ENCODE measurements at places on chromosomes 13 and 19.

DNA sequence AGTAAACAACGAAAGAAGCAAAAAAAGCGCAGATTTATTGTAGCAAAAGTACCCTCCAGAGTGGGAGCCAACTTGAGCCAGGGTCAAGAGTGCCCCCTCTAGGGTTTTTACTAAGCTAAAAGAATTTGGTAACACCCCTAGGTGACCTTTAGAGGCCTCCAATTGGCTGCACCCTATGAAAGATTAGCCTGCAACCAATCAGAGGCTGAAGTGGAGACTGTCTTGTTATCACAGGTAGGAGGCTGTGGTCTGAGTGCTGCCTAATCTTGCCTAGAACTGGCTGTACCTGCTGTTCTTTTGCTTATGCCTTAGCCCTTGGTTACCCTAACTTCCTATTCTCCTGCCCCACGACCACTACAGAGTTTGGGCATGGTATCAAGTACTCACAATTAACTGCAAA is 38.3 kb downstream of the ANKRD10 start:
- no peak for DNase-seq

- no peak for DNase-seq
These were observed 63.1 kb downstream of the POSTN start for GRCh38 chr13:37535501-37535900.

GRCh38 chr13:41496420-41497234 is 39.3 kb downstream of the RGCC start:
- DNase-seq, result no peak

DNA sequence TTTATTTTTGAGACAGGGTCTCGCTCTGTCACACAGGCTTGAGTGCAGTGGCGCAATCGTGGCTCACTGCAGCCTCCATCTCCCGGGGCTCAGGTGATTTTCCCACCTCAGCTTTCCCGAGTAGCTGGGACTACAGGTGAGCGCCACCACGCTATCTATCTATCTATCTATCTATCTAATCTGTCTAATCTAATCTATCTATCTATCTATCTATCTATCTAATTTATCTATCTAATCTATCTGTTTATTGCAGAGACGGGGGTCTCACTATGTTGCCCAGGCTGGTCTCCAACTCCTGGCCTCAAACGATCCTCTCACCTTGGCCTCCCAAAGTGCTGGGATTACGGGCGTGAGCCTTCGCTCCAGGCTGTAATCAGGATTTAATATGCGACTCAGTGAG is 587 bp downstream of the ZNF613 start:
- no peak for DNase-seq

DNA sequence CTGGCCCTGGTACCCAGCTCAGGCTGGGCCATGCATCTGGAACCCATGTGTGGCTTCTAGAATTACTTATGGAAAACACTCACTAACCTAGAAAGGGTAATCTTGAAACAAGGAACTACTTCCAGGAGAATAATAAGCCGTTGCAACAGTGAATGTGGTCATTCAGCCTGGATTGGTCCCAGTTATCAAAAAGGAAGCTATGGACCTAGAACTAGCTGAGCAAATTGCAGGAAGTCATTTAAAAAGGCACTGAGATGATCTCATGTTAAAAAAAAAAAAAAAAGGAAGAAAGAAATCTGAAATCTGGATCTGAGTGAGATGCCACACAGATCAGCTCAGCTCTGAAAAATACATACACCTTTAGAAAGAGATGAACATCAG is 59.6 kb downstream of the DCT start:
- DNase-seq, result no peak

- DNase-seq, result no peak
These were observed 31.9 kb upstream of the ZNF83 start for GRCh38 chr19:52670046-52670445.

DNA sequence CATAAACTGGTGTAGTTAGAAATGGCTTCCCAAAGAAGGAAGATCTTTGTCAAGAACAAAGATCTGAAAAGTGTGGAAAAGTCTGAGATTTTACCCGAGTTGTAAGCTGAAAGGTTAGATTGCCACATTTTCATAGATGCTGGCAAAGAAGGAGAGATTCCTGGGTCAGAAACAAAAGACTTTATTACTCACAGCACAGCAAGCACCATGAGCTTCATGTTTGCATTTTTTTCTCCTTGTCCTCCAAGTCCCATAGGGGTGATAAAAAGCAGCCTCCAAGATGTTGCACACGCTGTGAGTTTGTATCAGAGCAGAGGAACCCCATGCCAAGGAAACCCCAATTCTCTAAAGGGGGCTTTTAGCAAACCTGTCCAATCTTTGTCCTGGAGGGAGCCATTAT is 29.3 kb downstream of the MZT1 start:
- DNase-seq, result no peak

DNA sequence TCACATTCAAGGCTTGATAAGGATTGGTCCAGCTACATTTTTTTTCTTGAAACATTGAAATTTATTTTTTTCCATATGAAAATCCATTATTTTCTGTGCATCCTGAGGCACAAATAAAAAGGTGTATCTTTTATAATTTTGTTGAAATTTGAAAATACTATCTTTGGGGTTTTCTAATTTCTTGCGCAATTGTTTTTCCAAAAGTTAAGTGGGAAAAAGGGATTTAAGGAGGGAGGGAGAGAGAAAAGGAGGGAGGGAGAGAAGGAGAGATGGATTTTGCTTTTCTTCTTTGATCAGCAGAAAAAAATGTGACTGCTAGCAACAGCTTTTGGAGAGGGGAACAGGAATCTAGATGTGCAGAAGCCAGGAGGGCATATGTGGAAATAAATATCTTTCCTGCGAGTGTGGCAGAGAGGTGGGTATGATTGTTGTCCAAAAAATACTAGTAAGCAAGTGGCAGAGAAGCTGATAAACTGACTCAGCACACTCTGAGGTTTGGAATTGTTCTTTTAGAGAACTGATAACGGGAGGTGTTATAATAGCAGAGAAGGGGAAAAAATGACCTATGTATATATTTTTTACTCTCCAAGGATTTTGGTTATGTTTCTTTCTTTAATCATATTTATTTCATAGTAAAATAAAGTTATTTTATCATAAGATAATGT is 61.2 kb upstream of the EDNRB start:
- no peak for DNase-seq

GRCh38 chr13:106133025-106133424 is 402.4 kb downstream of the EFNB2 start:
- no peak for DNase-seq

GRCh38 chr19:40193587-40193849 is 2.3 kb downstream of the MAP3K10 start:
- no peak for DNase-seq

DNA sequence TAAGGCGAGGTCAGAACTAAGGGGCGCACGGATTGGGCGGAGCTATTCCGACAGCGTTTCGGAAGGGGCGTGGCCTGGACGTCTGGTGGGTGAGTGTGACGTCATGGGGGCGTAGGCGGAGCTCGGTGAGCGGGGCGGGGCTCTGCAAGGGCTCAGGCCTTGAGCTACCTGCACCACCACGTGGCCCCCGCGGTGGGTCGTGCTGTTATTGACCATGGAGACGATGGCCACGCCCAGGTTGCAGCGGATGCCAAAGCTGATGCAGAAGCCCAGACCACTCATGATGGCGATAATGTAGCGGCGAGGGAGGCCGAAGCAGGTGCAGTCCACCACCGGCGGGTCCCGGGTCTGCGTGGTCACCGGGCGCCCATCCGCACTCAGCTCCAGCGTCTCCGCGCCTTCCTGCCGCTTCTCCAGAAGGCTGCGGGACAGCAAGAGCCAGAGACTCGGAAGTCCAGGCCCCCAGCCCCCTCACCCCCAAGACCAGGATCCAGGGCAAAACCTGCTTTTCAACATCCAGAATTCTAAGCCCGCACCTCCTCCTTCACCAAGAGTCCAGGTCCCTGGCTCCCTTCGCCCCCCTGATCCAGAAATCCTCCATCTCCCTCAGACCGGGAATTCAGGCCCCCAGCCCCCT is 4.8 kb downstream of the SLC17A7 start:
- no peak for DNase-seq

GRCh38 chr19:36113894-36114720 is 568 bp downstream of the POLR2I start:
- no peak for DNase-seq

DNA sequence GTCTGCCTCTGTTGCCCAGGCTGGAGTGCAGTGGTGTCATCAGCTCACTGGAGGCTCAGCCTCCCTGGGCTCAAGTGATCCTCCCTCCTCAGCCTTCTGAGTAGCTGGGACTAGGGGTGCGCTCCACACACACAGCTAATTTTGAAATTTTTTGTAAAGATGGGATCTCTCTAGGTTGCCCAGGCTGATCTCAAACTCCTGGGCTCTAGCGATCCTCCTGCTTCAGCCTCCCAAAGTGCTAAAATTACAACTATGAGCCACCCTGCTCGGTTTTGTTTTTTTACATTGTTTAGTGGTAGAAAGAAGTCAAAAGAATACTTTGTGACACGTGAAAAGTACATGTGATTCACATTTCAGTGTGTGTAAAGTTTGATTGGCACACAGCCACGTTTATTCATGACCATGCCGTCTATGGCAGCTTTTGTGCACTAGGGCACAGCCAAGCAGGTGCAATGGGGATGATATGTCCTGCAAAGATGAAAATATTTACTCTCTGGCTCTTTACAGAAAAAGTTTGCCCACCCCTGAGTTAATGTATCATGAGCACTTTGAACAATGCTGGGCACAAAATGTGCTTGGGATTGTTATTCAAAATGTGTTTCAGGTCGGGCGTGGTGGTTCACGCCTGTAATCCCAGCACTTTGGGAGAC is 16.2 kb upstream of the NFIC start:
- DNase-seq, result no peak

DNA sequence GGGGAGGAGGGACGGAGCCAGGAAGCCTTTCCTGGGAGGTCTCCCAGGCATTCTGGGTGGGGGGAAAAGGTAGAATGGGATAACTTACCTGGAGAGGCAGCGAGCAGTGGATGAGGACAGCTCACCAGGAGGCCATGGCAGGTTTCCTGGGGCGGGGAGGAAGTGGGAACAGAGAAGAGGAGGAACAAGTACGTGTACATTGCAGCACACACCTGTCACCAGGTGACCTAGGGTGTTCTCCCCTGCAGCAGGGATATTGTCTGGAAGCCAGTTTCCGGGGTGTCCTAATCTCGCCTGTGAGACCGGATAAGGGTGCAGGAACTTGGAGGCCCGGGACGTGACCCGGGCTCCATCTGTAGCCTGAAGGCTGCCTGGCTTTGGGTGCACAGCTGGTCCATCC is at the start of gene FUT3:
Gene FUT3, minus strand, starts transcription at position 148 of the 400 bp plus-strand sequence.
- no peak for DNase-seq

DNA sequence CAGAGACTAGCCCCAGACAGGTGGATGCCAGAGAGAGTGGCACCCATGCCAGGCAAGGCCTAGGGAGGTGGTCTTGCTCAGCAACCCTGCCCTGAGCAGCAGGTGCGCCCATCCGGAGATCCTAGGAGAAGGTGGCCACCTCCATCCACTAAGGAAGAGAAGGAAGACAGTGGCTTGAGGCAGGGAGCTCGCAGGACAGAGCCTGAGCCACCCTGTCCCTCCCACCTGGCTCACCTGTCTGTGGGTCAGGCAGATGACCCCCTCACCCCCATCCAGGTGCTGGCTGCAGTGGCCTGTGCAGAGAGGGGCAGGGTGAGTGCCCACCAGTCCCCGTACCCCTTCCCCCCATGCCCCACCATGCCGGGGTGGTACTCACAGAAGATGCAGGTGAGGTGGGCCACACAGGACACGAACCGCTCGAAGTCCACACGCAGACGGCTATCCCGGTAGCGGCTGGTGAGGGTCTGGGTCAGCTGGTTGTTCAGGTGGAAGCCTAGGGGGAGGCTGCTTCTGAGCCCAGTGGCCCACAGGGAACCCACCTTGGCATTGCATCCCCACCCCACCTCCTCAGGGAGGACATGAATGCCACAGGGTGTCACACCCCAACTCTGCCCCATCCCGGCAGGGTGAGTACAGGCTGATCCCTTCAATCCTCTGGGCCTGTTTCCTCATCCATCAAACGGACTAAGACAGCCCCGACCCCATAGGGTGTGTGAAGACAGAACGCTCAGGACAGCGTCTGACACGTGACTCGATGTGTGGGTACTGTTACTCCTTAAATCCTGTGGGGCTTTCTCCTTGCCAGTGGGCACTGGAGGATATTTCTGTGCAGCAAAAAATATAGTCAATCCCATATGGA is 13.3 kb downstream of the CAPN12 start:
- DNase-seq, result no peak

- no peak for DNase-seq
These were observed 251.0 kb downstream of the UQCRFS1 start for GRCh38 chr19:28961772-28962500.

- DNase-seq, result no peak
These were observed 17.5 kb upstream of the USE1 start for GRCh38 chr19:17197666-17198065.

- no peak for DNase-seq
These were observed 528.0 kb downstream of the DACH1 start for GRCh38 chr13:71339005-71339404.

GRCh38 chr19:44757735-44758505 is 9.4 kb downstream of the BCL3 start:
- no peak for DNase-seq

GRCh38 chr13:111117961-111118360 is 2.9 kb downstream of the ARHGEF7 start:
- DNase-seq, result no peak

DNA sequence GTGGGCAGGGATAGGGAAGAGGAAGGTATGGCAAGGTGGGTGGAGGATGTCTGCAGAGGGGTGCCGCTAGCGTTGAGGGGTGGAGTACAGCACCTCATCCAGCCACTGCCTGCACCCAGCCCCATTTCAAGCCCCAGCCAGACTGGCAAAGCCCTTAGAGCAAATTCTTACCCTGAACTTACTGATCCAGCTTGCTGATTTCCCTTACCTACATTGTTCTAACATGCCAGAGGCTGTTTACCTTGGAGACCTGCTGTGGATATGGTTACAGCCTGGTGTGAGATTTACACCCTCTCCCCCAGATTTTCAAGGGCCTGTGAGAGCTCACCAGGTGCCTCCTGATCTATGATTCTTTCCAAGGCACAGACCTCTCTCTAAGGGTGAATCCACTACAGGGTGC is 86.0 kb downstream of the ZNF726 start:
- no peak for DNase-seq

GRCh38 chr13:21557995-21558394 is 46.0 kb downstream of the MICU2 start:
- DNase-seq, result no peak

GRCh38 chr19:49806620-49806959 is 6.5 kb downstream of the FUZ start:
- no peak for DNase-seq

- no peak for DNase-seq
These were observed 23.5 kb downstream of the ACTL9 start for GRCh38 chr19:8675066-8675465.

GRCh38 chr19:10560154-10560553 is 5.7 kb downstream of the KRI1 start:
- no peak for DNase-seq

GRCh38 chr13:75481176-75482069 is 546 bp downstream of the TBC1D4 start:
- DNase-seq, result peak; percentile 4

- DNase-seq, result no peak
These were observed 66.6 kb downstream of the RUBCNL start for GRCh38 chr13:46320406-46320805.

- DNase-seq, result no peak
These were observed 853.0 kb downstream of the SLITRK6 start for GRCh38 chr13:84946192-84946591.

GRCh38 chr19:39307822-39308530 is 11.8 kb downstream of the IFNL1 start:
- DNase-seq, result no peak

All from stimulated activated CD4-positive, alpha-beta T cell treated with anti-CD3 and anti-CD28 coated beads, Interleukin-1b, Interleukin-23, amount 100 ng/mL, for 24 hours (primary cell).